Osteoblast (primary cell): ENCODE measurements at places on chromosomes 16 and 17.
A peak's percentile ranks its signal among the peaks of the same experiment; 100 is the strongest.

DNA sequence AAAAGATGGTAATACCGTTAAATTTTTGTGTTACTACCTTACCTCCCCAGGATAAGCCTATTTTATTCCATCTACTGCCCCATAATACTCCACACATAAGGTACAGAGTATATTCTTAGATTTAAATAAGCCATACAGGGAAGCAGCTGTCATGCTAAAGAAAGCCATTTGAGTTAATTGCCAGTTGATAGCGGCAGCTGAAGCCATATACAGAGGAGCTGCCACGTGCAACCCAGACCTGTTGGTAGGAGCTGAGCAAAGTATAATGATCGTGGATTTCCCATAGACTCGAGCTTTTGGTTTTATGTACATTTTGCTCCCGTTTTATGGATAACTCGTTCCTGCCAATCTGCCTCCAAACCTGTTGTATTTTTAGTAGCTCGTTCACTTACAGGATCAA lies 12.0 kb downstream of the CPSF4L start:
- H3K4me1 ChIP-seq, result no peaks in the 10 kb centered on the region
- H3K4me3 ChIP-seq, result no peak overlapping the region
- peaks cover 14% of the 10 kb centered on the region for H3K27me3 ChIP-seq
- no peak overlapping the region for H3K27ac ChIP-seq

DNA sequence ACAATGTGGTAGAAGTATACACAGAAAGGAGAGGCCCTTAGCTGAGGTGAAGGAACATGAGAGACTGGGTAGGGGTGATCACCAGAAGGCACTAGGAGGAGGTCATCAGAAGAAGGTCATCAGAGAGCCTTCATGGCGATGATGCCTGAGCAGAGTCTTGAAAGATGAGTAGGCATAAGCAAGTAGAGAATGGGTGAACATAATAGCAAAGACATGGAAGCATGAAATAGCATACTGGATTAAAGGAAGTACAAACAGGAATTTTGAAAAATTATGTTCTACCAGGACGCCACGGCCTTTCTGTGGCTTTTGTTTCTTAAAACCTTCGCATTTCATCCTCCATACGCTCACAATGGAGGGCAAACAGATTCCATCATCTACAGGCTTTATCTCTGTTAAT lies 2.9 kb downstream of the IKZF3 start:
- H3K4me3 ChIP-seq, result no peak overlapping the region
- no peak for DNase-seq
- no peak overlapping the region for H3K27ac ChIP-seq
- H3K27me3 ChIP-seq, result peaks cover 70% of the 10 kb centered on the region
- no peaks in the 10 kb centered on the region for H3K36me3 ChIP-seq

- no peaks in the 10 kb centered on the region for H3K4me1 ChIP-seq
- peaks cover 30% of the 10 kb centered on the region for H3K27me3 ChIP-seq
- no peak overlapping the region for H3K27ac ChIP-seq
- H3K4me3 ChIP-seq, result no peak overlapping the region
Measured at GRCh38 chr17:63525190-63525946, 2.2 kb downstream of the KCNH6 start.

DNA sequence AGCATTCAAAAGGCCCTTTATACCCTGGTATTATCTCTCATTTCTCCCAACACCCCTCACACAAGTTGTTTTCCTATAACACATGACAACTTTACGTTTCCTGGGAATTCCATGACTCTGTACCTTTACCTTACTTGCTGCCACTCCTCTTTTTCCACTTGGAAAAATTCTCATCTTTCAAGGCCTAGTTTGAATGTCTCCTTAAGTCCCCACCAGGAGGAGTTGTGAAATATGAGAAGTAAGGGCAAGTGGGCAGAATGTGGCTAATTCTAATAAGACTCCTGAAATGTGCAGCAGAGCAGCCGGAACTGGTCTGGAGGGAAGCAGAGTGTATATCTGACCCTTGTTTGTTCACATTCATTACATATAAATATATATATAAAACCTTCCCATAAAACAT lies 39.7 kb downstream of the BRCA1 start:
- no peak overlapping the region for H3K4me3 ChIP-seq
- peaks cover 5% of the 10 kb centered on the region for H3K4me1 ChIP-seq
- no peaks in the 10 kb centered on the region for H3K27me3 ChIP-seq
- peak overlapping the region; percentile 30 for H3K27ac ChIP-seq
- no peaks in the 10 kb centered on the region for H3K36me3 ChIP-seq

DNA sequence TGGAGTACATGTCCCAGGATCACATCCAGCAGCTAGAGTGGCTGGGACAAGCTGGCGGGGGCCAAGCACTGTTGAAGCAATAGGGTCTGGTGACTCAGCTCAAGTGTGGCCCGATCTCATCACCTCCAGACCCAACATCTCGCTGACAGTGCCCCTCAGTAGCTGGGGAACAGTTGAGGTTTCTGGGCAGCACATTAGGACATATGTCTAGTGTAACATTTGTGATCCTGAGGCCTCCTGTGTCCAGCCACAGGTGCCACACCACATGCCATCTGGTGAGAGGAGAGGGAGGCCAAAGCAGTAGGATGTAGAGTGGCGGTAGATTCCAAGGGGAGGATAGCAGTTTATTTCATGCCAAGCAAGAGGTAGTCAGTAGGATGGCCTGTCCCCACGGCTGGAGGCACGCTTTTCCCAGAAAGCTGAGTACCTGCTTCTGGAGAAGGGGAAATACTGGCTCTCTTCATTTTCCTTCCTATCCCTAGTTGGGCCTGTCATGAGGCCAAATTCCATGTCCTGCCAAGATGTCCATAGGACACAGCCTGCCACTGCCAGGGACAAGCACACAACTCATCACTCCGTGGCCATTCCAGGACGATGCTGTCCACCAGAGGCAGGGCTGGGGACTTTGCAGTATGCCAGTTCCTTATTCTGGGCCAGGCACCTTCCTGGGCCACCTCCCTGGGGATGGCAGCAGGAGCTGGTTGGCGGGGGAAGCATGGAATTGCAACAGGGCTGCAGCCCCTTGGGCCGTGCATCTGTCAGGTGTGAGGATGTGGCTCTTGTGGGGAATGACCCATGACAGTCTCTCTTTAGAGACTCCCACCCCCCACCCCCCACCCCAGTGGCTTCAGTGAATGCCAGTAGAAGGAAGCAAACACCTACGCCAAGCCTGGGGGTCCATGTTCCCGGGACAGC lies 24.0 kb downstream of the GGA3 start:
- H3K27ac ChIP-seq, result no peak overlapping the region
- no peaks in the 10 kb centered on the region for H3K27me3 ChIP-seq
- no peak for DNase-seq
- H3K4me1 ChIP-seq, result peaks cover 22% of the 10 kb centered on the region
- H3K36me3 ChIP-seq, result peaks cover 80% of the 10 kb centered on the region

DNA sequence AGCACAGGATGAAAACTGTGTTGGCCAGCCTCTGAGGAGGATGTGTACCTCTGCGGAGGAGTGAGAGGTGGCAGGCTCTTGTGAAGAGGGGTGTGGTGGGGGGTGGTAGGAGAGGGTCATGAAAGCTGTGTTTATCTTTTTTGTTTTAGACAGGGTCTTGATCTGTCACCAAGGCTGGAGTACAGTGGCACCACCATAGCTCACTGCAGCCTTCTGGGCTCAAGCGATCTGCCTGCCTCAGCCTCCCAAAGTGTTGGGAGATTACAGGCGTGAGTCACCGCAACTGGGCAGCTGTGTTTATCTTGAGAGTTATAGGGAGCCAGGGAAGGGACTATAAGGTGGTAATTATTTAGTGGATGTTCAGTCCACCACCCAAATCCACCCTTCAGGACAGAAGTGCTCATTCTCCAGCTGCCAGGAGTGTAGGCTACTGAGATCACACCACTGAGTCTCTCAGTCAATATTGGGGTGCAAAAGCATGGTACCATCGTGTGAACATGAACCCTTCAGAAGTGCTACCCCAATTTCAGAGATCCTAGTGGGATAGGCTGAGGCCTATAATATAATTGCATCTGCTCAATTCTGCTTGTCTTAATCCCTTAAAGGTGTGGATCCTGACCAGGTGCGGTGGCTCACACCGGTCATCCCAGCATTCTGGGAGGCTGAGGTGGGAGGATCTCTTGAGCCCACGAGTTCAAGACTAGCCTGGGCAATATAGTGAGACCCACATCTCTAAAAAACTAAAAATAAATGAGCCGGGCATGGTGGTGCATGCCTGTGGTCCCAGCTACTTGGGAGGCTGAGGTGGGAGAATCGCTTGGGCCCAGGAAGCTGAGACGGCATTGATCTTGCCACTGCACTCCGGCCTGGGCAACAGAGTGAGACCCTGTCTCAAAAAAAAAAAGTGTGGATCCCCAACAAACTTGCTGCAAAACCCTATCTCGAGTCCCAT lies 788 bp upstream of the EXOC3L1 start:
- H3K27ac ChIP-seq, result no peak overlapping the region
- peaks cover 24% of the 10 kb centered on the region for H3K36me3 ChIP-seq
- H3K4me1 ChIP-seq, result peaks cover 43% of the 10 kb centered on the region
- H3K4me3 ChIP-seq, result no peak overlapping the region

- no peak overlapping the region for H3K4me3 ChIP-seq
- H3K27me3 ChIP-seq, result no peaks in the 10 kb centered on the region
- DNase-seq, result peak; percentile 83
- peak overlapping the region; percentile 74 for H3K27ac ChIP-seq
- H3K36me3 ChIP-seq, result peaks cover 7% of the 10 kb centered on the region
Measured at GRCh38 chr16:89374393-89374960, 115.9 kb downstream of the ANKRD11 start.
